ENCODE measurements at places on chromosomes 2 and 18. TPM values are rescaled to one million over a fixed set of nuclear protein-coding genes. Genes with fewer than 3 reads are reported as not detected.

GRCh38 chr2:24199968-24200590 is 25.2 kb downstream of the FAM228A start:
- no peak overlapping the region for H3K4me3 ChIP-seq
- DNase-seq: no peak
- no peaks in the 10 kb centered on the region for H3K27me3 ChIP-seq
- H3K4me1 ChIP-seq: peaks cover 7% of the 10 kb centered on the region

- H3K4me1 ChIP-seq: no peaks in the 10 kb centered on the region
- H3K36me3 ChIP-seq: no peaks in the 10 kb centered on the region
- no peaks in the 10 kb centered on the region for H3K27me3 ChIP-seq
- no peak overlapping the region for H3K4me3 ChIP-seq
- H3K27ac ChIP-seq: no peak overlapping the region
Observed at GRCh38 chr2:34317797-34318196, 718.7 kb upstream of the FAM98A start.

GRCh38 chr2:177868806-177869205 is 203.8 kb downstream of the PDE11A start:
- H3K27ac ChIP-seq: no peak overlapping the region
- DNase-seq: no peak
- no peaks in the 10 kb centered on the region for H3K36me3 ChIP-seq
- no peak overlapping the region for H3K4me3 ChIP-seq
- H3K27me3 ChIP-seq: no peaks in the 10 kb centered on the region

DNA sequence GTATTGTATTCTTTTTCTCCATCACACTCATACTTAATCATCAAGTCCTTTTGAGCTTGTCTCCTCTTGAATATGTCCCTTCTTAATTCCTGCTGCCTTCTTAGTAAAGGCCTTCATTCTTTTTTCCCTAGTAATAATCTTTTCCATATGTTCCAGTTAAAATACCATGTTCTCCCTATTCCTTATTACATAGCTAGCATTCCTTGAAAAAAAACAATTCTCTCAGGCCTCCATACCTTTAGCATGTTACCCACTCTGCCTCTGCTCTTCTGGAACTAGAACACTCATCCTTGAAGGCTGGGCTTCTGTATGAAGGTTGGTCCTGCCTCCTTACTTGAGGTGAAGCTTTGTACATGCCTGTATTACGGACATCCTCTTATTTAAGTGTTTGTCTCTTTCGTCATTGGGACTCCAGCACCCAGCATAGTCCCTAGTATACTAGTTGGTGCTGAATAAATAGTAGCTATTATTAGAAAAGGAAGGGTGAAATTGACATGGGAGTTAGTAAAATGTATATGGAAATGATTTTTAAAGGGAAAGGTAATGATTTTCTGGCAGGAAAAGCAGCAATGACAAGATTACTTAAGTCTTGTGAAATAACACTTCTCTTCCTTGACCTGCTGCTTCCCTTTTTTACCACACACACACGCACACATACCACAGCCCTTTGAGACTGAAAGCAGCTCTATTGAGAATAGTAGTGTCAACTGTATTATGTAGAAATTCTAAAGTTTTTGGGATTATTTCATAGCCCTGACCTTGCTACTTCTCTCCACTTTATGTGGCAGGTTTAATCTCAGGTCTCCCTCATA is 45.6 kb downstream of the REL start:
- H3K27ac ChIP-seq: peak overlapping the region; percentile 2
- H3K36me3 ChIP-seq: no peaks in the 10 kb centered on the region
- H3K4me3 ChIP-seq: no peak overlapping the region

- no peaks in the 10 kb centered on the region for H3K4me1 ChIP-seq
- no peaks in the 10 kb centered on the region for H3K36me3 ChIP-seq
- no peak overlapping the region for H3K27ac ChIP-seq
- no peaks in the 10 kb centered on the region for H3K27me3 ChIP-seq
- no peak overlapping the region for H3K4me3 ChIP-seq
- DNase-seq: no peak
Observed at GRCh38 chr2:15155959-15156574, 405.1 kb downstream of the NBAS start.

GRCh38 chr18:13227910-13228309 is 9.3 kb downstream of the LDLRAD4 start:
- no peak for DNase-seq
- H3K4me1 ChIP-seq: peaks cover 12% of the 10 kb centered on the region
- H3K27ac ChIP-seq: no peak overlapping the region
- no peaks in the 10 kb centered on the region for H3K36me3 ChIP-seq

The C1QL2 gene
- 4.9 TPM for total RNA-seq

The BZW1 gene
- 208 TPM for total RNA-seq

Measured in hepatocyte (in vitro differentiated cells).